ENCODE measurements at places on chromosomes 6 and 20.

DNA sequence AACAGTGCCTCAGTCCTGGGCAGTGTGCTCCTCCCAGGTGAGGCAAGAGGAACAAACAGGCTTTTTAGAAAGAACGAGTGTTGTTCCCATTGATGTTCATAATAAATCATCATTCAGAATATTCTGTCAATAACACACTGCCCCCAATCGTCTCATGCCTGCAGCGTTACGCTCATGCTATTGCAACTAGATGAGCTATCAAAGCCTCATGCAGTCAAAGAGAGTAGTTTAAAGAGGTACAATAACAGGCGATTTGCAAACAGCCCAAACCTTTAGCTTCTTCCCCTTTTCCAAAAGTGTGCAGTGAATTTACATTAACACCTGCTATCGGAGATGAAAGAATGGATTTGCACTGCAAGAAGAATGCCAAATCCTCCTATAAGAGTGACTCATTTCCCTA, 1164.7 kb upstream of the MAP3K7 start:
- DNase-seq, result no peak

GRCh38 chr20:59673288-59673997, 69.1 kb downstream of the PHACTR3 start:
- no peak for DNase-seq

- no peak for DNase-seq
These were observed 111.3 kb upstream of the MLN start for GRCh38 chr6:33915134-33915533.

- DNase-seq, result no peak
These were observed 331.8 kb downstream of the RIMS1 start for GRCh38 chr6:72218125-72218524.

- no peak for DNase-seq
These were observed 61.1 kb downstream of the TSPYL4 start for GRCh38 chr6:116192786-116193185.

DNA sequence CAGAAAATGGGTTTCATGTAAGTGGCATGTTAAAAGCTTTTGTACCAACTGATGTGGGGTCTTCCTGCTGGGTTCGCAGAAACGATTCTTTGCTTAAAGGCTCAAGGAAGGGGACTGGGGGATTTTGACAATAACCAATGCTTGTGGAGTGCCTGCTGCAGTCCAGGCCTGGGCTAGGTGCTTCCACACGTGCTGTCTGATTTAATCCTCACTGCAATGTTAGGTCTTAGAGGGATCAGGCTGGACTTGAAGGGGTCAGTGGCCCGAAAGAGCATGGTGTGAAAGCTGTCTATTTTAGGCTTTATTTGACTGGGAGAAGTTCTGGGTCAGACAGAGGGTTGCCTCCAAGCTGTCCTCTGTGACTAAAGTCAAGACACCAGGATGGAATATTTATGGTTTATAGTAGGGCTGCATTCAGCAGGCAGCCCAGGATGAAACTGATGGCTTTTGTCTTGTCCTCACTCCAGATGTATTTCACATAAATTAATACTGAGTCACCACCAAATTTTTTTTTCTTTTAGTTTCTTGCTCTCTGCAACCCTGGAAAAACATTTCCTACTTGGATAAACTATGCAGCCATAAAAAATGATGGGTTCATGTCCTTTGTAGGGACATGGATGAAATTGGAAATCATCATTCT, 219.1 kb downstream of the ZMYND8 start:
- no peak for DNase-seq

DNA sequence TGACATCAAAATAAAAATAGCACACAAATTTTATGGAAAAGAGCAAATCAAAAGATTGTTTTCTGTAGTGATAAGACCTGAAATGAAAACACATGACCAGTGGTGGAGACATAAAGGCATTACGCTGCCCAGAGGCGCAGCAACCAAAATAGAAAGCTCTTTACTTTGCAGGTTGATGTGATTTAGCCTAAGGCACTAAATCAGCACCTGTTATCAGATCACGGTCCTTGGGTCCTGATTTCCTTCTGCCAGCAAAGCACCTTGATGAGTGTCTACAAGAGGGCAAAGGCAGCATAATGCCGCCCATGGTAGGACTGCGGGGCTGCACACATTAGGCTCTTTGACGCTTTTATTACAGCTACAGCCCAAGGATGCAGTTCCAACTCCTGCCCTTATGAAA, 19.3 kb upstream of the RAMACL start:
- no peak for DNase-seq

All from stimulated activated CD4-positive, alpha-beta T cell treated with anti-CD3 and anti-CD28 coated beads, Interleukin-15, amount 100 ng/mL, for 24 hours (primary cell).